ENCODE measurements at places on chromosomes 1 and 21.

- DNase-seq: no peak
Measured at GRCh38 chr1:227174164-227174563, 144.1 kb downstream of the CDC42BPA start.

DNA sequence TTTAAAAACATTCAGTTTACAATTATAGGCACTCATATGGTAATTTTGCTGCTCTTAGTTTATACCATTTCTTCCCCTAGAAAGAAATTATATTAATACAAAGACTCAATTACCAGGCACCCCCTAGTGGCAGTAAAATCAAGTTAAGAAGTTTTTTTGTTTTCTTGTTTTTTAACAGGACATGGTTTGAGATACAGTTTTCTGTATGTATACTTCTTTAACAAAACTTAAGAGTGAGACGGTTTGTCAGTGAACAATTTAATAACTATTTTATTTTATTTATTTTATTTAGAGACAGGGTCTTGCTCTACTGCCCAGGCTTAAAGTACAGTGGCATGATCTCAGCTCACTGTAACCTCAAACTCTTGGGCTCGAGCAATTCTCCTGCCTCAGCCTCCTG is 224.6 kb downstream of the FAF1 start:
- DNase-seq: peak; percentile 38

DNA sequence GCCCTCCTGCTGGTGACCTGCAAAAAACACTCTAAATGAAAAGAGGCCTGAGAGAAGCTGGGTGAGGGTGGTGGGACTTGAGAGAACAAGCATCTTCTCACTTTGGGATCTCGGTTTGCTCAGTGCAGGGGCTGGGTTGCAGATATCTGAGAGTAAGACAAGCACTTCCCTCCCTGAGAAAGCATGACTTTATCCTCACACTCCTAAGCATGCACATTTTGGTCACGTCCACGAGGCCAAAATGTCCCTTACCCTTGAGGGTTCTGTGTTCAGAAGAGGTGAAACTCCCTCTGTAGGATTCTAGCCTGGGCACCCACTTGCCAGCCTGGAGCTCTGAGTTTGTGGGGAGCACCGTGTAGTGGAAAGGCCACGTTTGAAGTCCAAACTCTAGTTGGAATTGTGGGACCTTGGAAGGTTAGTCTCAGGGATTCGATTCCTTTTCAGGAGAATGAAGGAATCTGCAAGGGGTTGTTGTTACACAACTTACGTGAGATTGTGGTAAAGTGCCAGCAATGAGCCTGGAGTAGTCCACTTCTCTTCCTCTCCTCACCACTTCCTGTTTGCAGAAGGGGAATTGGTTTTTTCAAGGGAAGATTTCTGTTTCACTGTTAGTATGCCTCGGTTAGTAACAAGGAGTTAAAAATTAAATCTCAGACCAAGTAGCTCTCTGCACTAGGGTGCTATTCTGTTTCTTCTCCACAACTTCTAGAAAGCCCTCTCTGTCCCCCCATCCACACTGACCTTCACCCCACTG is 3.0 kb downstream of the FCAMR start:
- DNase-seq: no peak

GRCh38 chr1:61450454-61450853 is 274.5 kb downstream of the TM2D1 start:
- DNase-seq: peak; percentile 85

DNA sequence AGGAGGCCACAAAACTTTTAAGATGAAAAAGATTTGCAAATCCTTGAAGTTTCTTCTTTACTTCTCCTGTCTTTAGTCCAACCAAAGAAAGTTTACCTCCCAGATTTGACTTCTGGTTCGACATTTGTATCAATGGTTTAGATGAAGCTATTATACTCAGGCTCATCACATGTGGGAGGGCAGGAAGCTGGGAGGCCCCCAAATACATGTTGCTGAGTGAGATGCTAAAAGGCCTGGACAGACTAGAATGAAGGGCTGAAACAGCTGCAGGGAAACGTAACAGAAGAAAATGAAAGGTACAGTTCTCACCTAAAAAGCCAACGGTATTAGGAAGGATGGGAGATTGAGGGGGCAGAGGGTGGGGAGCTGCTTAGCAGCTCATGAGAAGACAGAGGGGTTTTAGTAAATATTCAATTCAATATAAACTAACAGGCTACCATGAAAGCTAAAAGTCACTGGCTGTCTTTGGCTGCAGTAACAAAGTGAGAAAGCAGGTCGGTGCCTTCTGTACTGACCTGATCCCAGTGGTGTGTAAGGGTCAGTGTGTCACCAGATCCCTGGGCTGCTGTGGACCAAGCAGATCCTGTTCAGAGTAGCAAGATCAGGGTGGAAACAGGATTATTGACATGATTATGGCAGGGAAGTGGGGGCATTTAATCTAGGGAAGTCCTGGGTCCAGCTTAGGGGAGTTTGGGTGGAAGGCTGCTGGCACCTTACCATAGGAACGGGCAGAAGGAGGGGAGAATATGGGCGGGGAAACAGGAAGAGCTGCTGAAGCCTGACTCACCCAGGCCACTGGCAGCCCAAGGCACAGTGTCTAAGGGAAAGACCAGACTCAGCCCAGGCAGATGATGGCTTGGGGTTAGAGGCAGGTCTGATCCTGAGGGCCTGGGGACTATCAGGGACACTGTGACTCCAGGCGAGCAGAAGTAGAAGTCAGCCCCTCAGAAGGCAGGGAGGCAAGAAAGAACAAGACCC is 60.4 kb downstream of the KCNN3 start:
- DNase-seq: peak; percentile 62

DNA sequence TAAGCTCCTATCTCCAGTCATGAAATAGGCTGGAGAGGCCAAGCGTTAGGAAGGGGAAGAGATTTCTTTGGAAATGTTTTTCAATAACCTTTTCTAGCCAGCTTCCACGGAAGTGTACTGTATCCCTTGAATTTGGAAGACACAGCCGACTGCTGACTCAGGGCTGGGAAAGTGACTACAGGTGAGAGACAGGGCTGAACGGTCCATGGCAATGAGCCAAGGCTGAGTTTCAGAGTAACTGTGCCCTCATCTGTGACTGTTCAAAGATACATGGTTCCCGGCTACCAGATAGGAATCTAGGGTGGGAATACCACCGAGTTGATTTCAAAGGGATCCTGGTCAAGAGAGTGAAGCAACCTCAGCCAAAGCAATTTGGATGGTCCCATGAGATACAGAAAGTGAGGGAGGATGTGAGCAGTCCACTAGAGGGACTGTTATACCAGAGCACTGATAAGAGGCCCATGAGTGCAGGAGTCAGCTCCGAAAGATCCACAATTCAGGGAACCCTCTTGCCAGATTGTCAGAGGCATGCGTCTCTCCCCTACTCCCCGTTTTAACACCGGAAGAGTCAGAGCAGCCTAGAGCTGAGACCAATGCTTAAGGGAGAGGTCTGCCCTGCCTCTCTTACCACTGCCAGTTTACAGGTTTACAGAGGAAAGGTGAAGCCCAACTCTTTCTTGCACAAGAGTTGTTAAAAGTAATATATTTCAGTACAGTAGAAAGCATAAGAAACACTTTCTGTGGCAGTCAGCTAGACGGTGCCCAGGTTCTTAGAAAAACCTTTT is 3.2 kb upstream of the KRTAP19-8 start:
- DNase-seq: no peak

- no peak for DNase-seq
Measured at GRCh38 chr1:101257500-101258325, 20.9 kb downstream of the S1PR1 start.

DNA sequence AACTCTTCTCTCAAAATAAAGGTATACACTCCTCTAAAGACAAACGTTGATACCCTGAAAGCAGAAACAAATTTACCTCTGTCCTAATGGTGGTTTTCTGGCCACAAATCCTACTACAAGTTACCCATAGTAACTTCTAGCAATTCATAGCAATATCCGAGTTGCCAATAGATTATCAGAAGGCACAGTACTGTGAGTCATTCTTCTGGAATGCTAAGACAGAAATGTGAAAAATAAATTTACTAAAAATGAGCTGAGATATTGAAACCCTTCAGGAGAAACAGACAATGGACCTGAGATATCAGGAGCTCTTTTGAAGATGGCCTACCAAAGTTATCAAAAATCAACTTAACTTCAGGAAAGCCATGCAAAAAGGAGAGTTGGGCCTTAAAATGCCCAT is 715.0 kb upstream of the ADAMTS5 start:
- peak; percentile 69 for DNase-seq

- no peak for DNase-seq
Measured at GRCh38 chr21:26107429-26107828, 63.1 kb downstream of the APP start.

- no peak for DNase-seq
Measured at GRCh38 chr1:38242506-38242905, 195.9 kb upstream of the POU3F1 start.

DNA sequence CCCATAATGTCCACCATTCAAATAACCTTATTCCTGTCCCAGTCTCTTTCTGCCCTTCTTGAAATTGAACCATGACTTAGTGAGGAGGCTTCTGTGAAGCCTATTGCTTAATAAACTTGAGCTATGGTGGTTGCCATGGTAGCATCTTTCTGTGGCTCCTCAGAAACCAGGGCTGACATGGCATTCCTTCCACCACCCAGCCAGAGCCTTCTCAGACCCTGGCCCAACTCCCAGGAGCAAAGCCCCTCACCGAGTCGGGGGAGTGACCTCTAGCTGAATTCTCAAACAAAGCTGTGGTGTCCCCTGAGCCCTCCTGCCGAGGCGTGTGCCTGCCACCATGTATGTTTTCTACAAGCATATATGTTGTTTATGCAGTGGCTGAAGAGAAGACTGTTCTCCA is 259.1 kb downstream of the CACNA1E start:
- no peak for DNase-seq

GRCh38 chr1:32536764-32537163 is 2.5 kb upstream of the ZBTB8A start:
- no peak for DNase-seq

- DNase-seq: no peak
Measured at GRCh38 chr1:34655875-34656240, 99.0 kb upstream of the GJB5 start.

GRCh38 chr21:25426580-25426979 is 180.7 kb downstream of the MRPL39 start:
- DNase-seq: no peak

DNA sequence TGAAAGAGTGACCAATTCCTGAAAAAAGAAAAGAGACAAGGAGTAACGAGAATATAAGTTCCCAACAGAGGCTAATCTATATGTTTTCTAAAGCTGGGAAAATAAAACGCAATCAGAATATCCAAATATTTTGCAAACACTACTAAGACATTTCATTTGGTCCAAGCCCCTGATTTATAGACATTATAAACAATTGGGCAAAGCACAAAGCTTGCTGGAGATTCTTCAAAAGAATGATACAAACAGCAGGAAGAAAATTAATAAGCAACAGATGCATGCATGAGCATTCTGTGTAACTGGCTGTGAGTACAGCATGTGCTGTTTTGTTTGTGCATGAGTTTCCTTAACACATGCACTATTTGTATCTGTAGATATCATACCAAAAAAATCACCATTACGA is 552.9 kb downstream of the LTN1 start:
- DNase-seq: no peak
